ENCODE measurements at places on chromosomes 4 and X. TPM values are rescaled to one million over a fixed set of nuclear protein-coding genes. Genes with fewer than 3 reads are reported as not detected.

The RAB41 gene
- total RNA-seq = not detected

The SHOX gene
- total RNA-seq = not detected

The OTOP1 gene
- not detected for total RNA-seq

The EXOC1L gene
- not detected for total RNA-seq

The NHSL2 gene
- 0.36 TPM for total RNA-seq

The CLTRN gene
- 0.20 TPM for total RNA-seq

The PSMD10 gene
- total RNA-seq = 119 TPM

The MAGEE1 gene
- 1.3 TPM for total RNA-seq

The SPANXA1 gene
- total RNA-seq = 69.2 TPM

The ABLIM2 gene
- under 0.01 TPM for total RNA-seq

The TXK gene
- 2.3 TPM for total RNA-seq

The FAM149A gene
- not detected for total RNA-seq

The RGN gene
- total RNA-seq = 0.10 TPM

The PNMA5 gene
- not detected for total RNA-seq

- DNase-seq = no peak
Observed at GRCh38 chr4:101911616-101912015, 121.1 kb downstream of the BANK1 start.

- DNase-seq = no peak
Observed at GRCh38 chr4:21307709-21308108, 607.5 kb downstream of the PACRGL start.

GRCh38 chr4:104574371-104574770 is 79.7 kb upstream of the CXXC4 start:
- DNase-seq = no peak

GRCh38 chr4:187474238-187474637 is 521.3 kb upstream of the ZFP42 start:
- no peak for DNase-seq

DNA sequence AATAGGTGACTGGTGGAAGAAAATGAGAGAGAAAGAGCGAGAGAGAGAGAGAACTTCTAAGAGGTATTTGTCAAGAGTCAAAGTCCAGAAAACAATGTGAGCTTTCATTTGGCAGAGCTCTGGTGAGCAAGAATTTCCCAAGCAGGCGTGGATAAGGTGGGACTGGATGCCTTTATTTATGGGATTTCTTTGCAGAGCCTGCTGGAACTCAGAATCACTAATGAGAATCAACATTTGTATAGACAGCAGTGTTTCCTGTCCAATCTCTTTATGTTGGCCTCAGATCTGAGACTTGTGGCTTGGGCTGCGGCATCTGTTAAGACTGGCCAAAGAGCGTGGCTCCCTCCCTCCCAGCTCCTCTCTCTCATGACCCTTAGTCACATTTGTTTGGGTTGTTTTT is 67.9 kb upstream of the TBL1X start:
- peak; percentile 89 for DNase-seq

GRCh38 chr4:144906181-144906925 is 191.6 kb downstream of the ANAPC10 start:
- no peak for DNase-seq

- DNase-seq = peak; percentile 29
Observed at GRCh38 chr4:47686294-47686872, 151.5 kb downstream of the CORIN start.

DNA sequence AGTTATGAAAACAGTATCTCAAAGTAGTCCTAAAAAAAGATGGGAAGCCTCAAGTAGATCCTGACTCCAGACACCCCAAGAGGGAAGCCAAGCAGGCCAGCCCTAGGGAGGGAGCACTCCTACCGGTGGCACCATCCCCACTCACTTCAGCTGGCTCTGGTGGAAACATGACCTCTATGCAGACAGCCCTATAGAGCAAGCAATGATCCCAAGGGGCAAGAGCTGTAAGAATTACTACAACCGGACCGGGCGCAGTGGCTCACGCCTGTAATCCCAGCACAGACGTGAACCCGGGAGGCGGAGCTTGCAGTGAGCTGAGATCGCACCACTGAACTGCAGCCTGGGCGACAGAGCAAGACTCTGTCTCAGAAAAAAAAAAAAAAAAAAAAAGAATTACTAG is 5.7 kb downstream of the LETM1 start:
- no peak for DNase-seq

GRCh38 chr4:117417856-117418255 is 332.5 kb upstream of the TRAM1L1 start:
- peak; percentile 13 for DNase-seq

GRCh38 chr4:42627885-42628646 is 28.8 kb downstream of the ATP8A1 start:
- DNase-seq = no peak

- DNase-seq = no peak
Observed at GRCh38 chrX:23841847-23842522, 59.0 kb downstream of the SAT1 start.

GRCh38 chr4:41290479-41290878 is 33.8 kb downstream of the UCHL1 start:
- DNase-seq = peak; percentile 14

DNA sequence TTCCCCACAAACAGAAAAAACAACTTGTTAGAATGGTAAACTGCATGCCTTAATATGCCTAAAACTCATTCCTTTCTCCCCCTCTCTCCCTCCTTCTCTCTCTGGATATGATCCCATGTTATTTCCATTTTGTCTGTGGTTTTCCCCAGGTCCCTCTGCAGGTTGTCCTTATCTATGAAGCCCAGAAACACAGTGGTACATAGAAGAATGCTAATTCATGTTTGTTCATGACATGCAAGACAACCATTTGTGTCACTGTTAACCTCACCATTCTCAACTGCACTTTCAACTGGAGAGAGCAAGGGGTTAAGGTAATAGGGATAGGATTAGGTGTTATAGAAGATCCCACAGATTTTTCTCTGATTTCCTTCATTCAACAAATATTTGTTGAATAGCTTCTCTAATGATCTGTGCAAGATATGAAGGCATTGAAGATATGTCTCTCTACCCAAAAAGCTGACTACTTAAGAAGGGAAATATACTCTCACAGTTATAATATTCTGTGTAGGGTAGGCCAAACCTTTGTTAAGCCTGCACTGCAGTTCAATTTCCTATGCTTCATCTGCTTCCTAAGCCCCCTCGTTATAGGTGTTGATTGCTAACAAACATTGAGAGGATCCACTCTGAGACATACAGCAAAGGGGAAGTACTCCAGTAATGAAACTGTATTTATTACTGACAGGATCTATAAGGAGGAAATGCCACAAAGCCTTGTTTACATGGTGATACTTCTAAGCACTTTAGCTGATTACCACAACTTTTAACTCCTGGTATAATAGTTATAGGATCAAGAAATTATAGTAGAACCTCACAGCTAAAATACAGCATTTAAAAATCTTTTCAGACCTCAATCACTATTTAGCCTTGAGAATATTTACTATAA is 96.1 kb downstream of the FRYL start:
- DNase-seq = no peak

GRCh38 chrX:153569475-153569874 is 29.5 kb downstream of the CCNQ start:
- DNase-seq = no peak

DNA sequence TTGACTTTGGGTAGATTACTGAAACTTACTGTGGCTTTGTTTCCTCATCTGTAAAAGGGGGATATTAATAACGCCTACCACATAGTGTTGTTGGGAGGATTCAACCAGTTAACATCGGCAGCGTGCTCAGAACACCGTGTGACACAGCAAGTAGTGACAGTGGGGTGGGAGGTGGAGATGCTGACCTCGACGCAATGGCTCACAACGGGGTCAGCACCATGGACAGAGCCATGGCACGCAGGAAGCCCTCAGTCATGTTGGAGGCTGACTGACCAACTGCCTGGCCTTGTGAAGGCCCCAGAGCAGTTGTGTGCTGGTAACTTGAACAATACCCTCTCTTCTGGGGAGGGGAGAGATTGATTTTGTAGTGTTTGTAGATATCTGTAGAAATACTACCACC is 93.2 kb downstream of the WFS1 start:
- DNase-seq = peak; percentile 42

DNA sequence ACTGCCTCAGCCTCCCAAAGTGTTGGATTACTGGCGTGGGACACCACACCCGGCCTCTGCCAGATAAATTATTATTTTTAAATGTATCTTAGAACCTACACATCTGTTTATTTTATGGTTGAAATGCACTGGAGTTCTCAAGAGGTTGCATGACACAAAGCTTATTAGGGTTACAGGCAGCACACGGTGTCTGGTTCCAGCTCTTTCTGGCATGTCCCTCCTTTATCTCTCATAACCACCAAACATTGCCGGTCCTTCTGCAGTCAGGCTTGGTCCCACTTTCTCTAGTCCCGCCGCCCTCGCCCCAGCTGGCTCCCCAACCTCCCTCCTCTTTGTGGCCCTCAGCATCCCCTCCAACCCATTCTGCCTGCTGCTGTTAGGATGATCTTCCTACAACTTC is 39.7 kb upstream of the SPRY1 start:
- no peak for DNase-seq

GRCh38 chrX:68944211-68944610 is 115.4 kb downstream of the EFNB1 start:
- no peak for DNase-seq

DNA sequence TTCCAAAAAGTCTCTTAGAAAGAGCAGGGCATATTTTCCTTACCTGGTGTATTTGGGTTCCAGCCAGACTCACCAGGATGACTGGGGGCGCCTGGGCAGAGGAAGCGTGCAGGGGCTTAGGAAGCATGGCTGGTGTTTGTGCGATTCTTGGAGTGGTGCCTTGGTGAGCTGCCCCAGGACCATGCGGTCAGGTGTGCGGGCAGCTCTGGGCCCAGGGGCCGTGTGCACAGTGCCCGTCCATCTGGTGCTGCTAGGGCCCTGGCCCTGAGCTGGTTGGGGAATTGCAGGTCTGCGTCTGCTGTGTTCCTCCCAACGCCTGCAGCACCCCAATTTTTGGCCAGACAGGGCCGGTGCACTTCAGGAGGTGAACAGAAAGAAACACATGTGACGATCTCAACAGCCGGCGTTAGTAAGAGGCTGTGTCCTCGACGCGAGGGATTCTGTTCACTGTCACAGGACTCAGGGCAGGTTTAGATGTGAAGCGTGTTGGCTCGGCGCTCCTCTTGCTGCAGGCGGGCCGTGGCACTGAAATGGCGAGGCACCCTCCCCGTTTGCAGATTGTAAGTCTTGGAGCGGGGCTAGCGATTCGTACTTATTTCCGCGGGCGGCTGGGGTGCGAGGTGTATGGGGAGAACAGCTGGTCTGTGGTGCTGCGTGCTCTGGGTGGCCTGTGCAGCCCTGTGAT is 15.2 kb downstream of the RGS12 start:
- DNase-seq = no peak

DNA sequence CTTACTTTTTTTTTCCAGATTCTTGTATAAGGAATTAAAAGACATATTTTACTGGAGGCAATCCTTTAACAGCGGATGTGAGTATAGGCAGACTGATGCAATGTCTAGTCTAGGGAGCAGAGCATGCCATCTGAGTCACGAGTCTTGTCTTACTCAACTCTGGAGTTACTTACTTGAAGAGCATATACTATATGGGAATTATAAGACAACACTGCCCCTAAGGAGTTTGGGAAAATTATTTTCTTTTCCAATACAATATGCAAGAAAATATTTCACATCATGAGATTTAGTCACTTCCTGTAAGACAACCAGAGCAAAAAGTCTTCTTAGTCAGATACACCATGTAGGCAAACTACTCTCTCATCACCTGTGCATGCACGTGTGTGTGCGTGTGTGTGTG is 537.3 kb upstream of the FTHL17 start:
- DNase-seq = peak; percentile 73

DNA sequence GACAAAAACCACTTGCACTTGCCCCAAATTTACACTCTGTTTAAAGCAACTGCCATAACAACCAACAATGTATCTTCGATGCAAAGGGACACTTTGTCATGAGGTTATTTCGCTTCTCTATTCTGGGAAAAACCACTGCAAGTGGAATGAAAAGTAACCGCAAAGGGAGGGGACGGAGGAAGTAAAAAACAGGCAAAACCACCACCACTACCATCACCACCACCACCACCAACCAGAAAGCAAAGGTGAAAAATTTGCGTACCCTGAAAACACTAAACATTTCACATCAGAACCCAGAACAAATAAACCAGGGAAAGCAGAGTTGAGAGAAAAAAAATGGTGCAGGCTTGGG is 1.2 kb upstream of the N4BP2 start:
- DNase-seq = no peak

DNA sequence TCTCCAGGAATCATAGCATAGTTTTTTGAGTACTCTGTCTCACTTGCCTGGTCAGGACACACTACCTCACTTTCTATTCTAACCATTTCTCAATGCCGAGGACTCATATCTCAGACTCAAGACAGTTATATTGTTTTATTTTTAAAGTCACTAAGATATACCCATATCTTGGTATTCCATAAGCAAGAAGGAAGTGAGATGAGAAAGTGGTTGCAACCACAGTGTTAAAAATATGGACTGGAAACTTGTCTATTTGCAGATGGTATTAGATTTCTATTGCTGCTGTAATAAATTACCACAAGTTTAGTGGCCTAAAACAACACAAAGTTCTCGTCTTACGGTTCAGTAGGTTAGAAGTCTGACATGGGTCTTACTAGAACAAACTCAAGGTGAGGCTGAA is 344.8 kb upstream of the MAGEB2 start:
- DNase-seq = no peak

DNA sequence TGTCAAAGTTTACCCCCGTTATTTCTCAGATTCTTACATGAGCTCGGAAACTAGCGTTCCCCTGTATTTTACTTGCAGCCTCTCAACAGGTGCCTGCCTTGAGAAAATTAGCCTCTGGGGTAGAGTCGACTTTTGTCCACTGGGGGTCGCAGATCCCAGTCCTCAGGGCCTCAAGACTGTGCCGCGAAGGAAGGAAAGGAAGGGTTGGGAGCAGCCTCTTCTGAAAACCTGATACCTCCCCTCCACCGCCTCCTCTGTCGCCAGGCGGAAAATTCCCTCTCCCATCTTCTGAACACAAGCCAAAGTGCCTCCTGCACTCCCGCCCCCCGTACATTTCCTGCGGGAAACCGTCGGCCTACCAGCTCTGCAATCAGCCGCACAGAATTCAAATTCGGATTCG is 44.4 kb upstream of the TMSB15B start:
- peak; percentile 50 for DNase-seq

All from RPMI7951 (cell line).